ENCODE measurements at places on chromosomes 5 and 9. TPM values are rescaled to one million over a fixed set of nuclear protein-coding genes. Genes with fewer than 3 reads are reported as not detected.

ORM1 gene
- polyA plus RNA-seq, result not detected

CRHBP gene
- 0.75 TPM for polyA plus RNA-seq

- DNase-seq, result no peak
These were observed 122.6 kb upstream of the IRX4 start for GRCh38 chr5:2005101-2006041.

DNA sequence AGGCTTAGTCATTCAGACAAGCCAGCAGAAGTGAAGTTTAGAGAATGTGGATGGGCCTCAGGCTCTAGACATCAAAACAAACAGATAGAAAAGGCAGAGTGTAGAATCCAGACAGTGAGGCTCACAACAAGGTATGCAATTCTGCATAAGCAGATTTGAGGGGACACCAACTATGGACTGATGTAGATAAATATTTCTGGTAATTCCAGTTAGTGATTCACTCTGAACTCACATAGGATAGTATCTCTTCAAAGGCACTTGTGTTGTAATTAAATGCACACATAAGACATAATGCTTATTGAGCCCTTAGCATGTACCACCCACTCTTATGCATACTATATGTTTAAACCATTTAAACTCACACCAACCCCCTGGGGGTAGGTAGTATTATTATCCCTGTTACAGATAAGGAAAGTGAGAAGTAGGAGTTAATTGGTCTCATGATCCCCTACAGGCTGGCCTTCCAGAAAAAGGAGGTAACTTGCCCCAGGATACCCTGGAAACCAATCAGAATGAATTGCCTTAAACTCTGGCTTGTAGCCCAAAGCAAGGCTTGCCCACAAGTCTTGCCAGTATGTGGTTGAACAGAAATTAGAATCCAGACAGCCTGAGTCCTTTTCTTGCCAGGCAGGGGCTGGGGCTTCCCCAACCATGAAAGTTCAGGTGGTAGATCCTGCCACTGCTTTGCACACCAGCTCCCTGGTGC lies 39.5 kb upstream of the HSPB3 start:
- DNase-seq, result no peak

- DNase-seq, result no peak
These were observed 9.7 kb upstream of the SREK1 start for GRCh38 chr5:66134407-66134861.

GRCh38 chr5:5968981-5969380 lies 409.4 kb downstream of the MED10 start:
- DNase-seq, result no peak

GRCh38 chr5:79205965-79206364 lies 30.0 kb upstream of the JMY start:
- DNase-seq, result no peak

Data from heart left ventricle (tissue), 16 donors.